ENCODE measurements at places on chromosomes 16 and 17.
A peak's percentile ranks its signal among the peaks of the same experiment; 100 is the strongest.

- DNase-seq = no peak
These were observed 42.8 kb downstream of the NOG start for GRCh38 chr17:56636265-56636664.

- DNase-seq = no peak
These were observed 81.1 kb downstream of the MRC2 start for GRCh38 chr17:62708587-62708986.

DNA sequence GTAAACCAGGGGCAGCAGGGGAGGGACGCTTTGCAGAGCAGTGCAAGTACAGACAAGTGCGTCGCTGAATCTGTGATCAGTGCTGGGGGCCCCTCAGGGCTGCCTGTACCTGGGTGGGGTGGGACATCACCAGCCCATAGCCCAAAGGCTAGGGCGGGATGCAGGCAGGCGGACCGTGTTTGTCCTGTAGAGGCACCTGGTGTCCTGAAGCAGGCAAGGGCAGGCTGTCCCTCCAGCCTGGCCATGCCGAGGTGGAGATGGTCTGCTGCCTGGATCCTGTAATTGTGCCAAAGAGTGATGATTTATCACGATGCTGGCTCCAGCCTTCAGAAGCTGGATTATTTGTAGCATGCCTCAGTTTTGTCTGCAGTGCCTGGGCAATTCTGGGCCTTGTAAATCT is 137.9 kb upstream of the GSE1 start:
- DNase-seq = no peak

GRCh38 chr17:68359791-68360535 is 68.7 kb downstream of the ARSG start:
- no peak for DNase-seq

DNA sequence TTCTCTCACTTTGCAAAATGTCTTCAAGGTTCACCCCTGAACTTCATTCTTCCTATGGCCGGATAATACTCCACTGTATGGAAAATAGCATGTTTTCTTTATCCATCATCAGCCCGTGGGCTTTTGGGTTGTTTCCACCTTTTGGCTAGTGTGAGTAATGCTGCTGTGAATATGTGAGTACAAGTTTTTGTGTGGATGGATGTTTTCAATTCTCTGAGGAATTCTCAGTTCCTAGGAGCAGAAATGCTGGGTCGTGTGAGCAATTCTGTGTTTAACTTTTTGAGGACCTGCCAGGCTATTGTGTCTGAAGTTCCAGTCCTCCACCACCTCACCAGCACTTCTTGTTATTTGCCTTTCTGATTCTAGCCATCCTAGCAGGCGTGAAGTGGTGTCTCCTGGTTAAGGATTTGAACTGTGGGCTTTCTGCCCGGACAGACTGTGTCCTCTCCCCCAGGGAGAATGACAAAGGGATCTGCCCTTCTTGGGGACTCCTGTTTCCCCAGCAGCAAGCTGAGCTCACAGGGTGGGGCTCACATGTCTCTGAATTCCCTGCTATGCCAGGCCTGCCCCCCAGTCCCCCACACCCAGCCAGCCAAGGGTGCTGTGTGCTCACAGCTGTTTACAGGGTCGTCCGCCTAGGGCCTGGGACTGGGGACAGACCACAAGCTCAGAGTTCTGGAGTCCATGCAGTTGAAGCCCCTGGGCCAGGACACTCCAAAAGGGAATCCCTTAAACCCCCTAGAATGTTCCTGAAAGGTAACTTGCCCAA is 92.2 kb upstream of the CIBAR2 start:
- DNase-seq = peak; percentile 60

DNA sequence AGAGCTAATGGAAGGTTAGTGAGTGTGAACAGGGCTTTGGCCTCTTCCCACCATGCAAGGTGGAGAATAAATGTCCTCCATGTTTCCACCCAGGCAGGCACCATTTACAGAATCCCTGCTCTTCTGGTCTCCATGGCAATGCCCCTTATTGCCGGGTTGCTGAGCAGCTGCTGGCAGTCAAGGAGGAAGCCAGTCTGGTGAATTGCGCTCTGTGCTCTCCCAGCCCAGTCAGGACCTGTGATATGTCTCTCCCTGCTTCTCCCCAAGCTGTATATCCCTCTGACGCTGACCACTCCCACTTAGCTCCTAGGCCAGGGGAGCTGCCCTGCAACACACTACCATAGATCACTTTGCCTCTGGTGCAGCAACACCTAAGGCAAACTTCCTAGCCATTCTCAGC is 402.1 kb upstream of the ERCC4 start:
- no peak for DNase-seq

- no peak for DNase-seq
These were observed 2.0 kb downstream of the HAS3 start for GRCh38 chr16:69107316-69107962.

DNA sequence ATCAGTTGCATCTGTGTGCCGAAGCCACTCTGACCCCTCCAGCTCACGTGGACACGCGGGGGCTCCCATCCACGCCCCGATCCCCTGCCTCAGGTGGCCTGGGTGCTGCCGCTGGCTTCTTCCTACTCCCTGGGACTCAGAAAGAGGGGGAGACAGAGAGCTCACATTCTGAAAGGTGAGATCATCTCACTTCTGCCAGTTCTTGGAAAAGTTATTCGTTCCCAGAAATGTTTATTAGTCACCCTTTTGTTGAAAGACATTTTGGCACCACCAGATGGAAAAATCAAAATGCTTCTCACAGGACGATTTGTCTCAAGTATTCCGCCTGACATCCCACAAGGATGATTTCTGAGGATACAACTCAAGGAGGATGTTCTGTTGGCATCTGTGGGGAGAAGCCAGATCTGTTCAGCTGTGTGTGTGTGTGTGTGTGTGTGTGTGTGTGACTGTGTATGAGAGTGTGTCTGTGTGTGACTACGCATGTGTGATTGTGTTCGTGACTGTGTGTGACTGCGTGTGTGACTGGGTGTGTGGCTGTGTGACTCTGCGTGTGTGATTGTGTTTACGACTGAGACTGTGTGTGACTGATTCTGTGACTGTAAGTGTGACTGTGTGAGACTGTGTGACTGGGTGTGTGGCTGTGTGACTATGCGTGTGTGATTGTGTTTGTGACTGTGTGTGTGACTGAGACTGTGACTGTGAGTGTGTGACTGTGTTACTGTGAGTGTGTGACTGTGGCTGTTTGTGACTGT is 207.3 kb downstream of the NTN1 start:
- DNase-seq = no peak

- DNase-seq = no peak
These were observed 5.6 kb downstream of the RAP1GAP2 start for GRCh38 chr17:2801841-2802240.

- DNase-seq = no peak
These were observed 95.0 kb downstream of the RPTOR start for GRCh38 chr17:80639658-80640057.

DNA sequence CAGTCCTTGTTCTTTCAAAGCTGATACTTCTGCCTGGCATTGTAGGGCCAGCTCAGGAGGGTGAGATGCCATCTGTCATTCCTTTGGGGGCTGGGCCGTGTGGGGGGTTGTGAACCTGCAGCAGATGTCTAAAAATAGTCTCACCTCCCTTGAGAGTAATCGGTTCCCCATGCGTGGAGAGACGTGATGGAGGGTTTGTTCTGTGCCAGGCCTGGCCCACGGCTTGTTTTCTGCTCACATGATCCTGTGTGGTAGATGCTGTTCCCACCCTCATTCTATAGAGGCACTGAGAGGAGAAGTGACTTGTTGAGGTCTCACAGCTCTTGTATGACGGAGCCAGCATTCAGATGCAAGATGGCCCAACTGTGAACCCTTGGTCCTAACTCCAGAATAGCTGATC is 4.6 kb downstream of the IRF8 start:
- no peak for DNase-seq

DNA sequence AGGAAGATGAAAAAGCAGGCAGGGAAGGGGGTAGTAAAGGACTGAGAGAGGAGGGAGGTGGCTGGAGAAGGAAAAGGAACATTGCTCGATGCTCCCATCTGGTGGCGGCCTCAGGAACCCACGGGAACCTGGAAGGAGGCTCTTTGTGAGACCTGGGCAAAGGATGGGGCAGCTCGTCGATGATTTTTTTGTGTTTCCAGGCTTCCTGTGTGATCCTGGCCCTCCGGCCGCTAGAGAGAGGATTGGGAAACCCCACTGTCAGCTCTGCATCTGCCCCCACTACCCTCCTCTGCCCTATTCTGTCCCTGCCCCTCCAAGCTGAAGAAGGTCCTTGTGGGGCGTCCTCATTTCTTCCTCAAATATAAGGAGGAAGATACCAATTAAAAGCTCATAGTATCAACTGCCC is 6.6 kb downstream of the WFIKKN2 start:
- no peak for DNase-seq

GRCh38 chr16:49485663-49486062 is 112.1 kb downstream of the C16orf78 start:
- DNase-seq = no peak

GRCh38 chr16:53984936-53985335 is 281.0 kb downstream of the FTO start:
- no peak for DNase-seq

DNA sequence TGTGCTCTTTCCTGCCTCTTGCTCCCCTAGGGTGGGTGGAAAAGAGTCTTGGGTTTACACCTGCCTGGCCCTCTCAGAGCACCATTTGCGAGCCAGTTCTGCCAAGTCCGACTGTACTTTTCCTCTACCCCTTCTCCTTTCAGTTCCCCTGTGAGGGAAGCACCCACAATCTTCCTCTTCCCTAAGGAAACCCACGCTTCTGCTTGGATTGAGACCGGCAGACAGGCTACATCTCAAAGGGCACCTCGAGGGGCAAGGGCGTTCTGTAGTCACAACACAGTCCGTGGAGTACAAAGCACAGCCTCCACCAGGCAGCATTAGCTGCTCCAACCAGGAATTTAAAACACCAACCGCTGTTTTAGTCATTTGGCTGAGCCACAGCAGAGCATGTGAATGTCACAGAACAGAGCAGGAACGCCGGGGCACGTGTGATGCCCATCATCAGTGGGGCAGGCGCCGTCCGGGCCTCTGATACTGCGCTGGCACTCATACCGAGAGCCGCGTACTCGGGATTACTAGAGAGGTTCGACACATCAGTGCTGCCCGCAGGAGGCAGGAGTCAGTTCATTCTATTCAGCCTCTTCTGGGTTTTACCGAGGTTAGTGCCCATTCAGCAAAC is 13.7 kb upstream of the MNT start:
- DNase-seq = no peak

DNA sequence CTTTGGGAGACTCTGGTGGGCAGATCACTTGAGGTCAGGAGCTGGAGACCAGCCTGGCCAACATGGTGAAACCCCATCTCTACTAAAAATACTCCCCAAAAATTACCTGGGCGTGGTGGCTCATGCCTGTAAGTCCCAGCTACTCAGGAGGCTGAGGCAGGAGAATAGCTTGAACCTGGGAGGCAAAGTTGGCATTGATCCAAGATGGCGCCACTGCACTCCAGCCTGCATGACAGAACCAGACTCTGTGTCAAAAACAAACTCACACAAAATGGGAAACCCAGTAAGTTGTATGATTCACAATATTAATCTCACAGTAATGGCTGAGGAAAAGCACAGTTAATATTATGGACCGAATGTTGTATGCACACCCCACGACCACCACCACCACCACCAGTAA is 24.3 kb downstream of the WSB1 start:
- no peak for DNase-seq

GRCh38 chr17:74451557-74451956 is 14.9 kb upstream of the CD300A start:
- no peak for DNase-seq

- no peak for DNase-seq
These were observed 387.1 kb upstream of the TNRC6C start for GRCh38 chr17:77571155-77571981.

GRCh38 chr17:77827039-77827438 is 131.5 kb upstream of the TNRC6C start:
- no peak for DNase-seq

- peak; percentile 28 for DNase-seq
These were observed 188.5 kb upstream of the C17orf78 start for GRCh38 chr17:37187262-37187661.

GRCh38 chr17:46764709-46765401 is 53.6 kb downstream of the WNT3 start:
- DNase-seq = peak; percentile 42

GRCh38 chr17:68122587-68122986 is 87.1 kb downstream of the KPNA2 start:
- DNase-seq = no peak

GRCh38 chr16:80803339-80804055 is 901 bp downstream of the CDYL2 start:
- no peak for DNase-seq

- DNase-seq = no peak
These were observed 14.3 kb downstream of the NME2 start for GRCh38 chr17:51180486-51180885.

DNA sequence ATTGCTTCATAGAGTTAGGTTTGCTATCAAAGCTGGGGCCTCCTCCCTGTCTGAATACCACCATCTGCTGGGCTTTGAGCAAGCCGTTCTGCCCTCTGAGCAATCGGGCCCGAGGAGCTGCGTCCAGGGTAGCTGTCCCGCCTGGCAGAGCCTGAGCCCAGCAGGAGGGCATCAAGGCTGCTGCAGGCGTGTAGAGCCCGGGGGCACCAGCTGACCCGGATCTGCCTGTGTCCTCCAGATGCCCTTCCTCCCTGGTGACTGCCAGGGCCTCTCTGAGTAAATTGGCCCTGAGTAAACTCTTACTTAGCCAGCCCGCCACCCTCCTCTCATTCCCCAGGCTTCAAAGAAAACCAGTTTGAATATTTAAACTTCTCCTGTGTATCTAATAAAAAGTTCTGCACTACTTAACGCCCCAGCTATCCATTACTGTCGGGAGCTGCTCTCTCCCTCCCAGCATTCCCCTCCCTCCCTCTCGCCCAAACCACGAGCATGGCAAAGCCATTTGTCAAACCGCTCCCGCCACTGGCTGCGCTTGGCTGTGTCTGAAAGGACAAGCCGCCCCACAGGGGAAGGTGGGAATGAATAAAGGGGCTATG is 16.4 kb downstream of the CDK5RAP3 start:
- DNase-seq = no peak

- no peak for DNase-seq
These were observed 1.5 kb upstream of the CMIP start for GRCh38 chr16:81442916-81443687.

GRCh38 chr16:19295393-19295792 is 9.9 kb downstream of the CLEC19A start:
- DNase-seq = no peak

DNA sequence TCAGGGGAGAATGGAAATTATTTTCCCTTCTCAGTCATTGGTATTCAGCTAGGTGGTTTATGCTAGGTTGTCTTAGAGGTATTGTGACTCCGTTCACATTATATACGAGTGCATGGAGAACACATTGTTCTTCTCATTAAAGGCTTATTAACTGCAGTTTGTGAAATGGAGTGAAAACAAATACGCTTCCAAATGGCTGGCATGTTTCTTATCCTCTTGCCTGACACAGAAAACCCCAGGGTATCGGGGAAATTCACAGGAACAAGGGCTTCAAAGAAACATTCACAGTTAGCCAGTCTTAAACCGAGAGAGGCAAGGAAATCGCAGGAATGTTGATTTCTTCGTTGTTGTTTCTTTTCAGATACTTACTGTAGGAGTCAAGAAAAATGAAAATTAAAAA is 1047.9 kb upstream of the RBFOX1 start:
- DNase-seq = no peak

DNA sequence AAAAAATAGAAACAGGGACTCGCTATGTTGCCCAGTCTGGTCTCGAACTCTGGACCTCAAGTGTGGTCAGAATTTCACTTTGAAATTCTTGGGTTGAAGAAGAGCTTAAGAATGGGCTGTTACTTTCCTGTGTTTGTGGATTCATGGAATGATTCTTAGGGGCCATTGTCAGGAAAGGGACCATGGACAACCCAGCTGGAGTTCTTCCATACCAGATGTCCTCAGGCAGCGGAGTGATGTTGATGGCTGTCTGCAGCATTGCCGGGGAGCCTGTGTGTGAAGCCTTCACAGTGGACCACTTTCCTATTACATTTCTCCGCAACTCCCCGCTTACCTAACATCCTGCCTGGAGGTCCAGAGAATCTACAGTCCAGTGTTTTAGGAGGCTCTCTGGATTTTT is 145.9 kb downstream of the CLEC16A start:
- DNase-seq = no peak

All from non-pigmented ciliary epithelial cell (primary cell).